LHCN-M2 (cell line): ENCODE measurements at places on chromosomes 6 and 20. TPM values are rescaled to one million over a fixed set of nuclear protein-coding genes. Genes with fewer than 3 reads are reported as not detected.
A peak's percentile ranks its signal among the peaks of the same experiment; 100 is the strongest.

GRCh38 chr6:131958542-131959470, 7.6 kb upstream of the CCN2 start:
- no peak for DNase-seq

GRCh38 chr20:34922654-34923381, 32.8 kb downstream of the GSS start:
- DNase-seq, result peak; percentile 81

- no peak for DNase-seq
Observed at GRCh38 chr20:24443436-24443835, 26.0 kb upstream of the SYNDIG1 start.

The OOEP gene
- total RNA-seq, result not detected in 2 replicates

The MANEA gene
- 16.7 and 20.9 TPM in 2 replicates for total RNA-seq

The ADAM33 gene
- total RNA-seq, result 0.11 and 0.13 TPM in 2 replicates
